ENCODE measurements at places on chromosomes 2 and 18.

DNA sequence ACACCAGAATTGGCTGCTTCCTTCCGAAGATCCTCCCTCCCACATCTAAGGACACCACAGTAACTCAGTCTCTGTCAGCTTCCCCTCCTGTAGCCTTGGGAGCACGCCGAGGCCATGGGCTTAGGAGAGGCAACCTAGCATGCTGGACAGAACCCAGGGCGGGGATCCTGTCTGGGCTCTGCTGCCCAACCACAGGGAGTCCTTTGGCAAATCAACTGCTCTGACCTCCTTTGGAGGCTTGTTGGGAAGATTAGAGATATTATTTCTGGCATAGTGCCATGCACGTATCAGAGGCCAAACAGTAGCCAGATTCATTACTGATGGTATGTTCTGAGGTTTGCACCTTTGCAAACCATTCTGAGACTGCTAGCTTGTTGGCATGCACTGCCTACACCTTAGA lies 262.7 kb upstream of the EPAS1 start:
- no peak for DNase-seq

- DNase-seq = peak; percentile 71
Observed at GRCh38 chr2:113282747-113283533, 4.2 kb upstream of the PAX8 start.

DNA sequence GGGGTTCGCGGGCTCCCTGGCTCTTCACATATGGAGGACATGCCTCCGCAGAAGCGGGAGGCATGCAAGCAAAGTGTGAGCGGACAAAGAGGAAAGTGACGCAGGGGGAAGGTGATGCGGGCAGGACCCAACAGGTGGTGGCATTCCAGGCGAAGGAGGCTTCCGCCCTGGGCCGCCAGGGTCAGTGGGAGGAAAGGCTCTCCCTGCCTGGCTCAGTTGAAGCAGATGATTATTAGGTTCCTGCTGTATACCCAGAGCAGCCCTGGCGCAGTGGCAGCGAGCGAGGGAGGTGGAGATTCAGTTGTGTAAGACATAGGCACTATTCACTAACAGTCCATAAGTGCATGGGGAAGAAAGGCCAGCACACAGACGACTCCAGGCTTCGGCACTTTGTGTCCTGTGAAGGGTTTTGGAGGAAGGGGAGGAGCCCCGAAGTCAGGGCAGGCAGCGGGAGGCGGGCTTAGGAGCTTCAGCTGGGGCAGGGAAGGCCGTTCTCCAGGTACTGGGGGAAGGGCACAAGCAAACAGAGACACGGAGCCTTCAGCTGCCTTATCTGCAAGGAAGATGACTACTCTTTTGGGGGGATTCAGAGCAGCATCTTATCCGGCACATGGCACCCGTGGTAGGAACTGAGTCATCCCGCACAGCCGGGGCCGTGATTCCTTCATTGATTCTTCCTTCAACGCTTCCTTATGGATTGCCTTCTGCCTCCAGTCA lies 89.8 kb downstream of the TGOLN2 start:
- no peak for DNase-seq

GRCh38 chr18:8006979-8007378 lies 439.9 kb downstream of the PTPRM start:
- DNase-seq = no peak

DNA sequence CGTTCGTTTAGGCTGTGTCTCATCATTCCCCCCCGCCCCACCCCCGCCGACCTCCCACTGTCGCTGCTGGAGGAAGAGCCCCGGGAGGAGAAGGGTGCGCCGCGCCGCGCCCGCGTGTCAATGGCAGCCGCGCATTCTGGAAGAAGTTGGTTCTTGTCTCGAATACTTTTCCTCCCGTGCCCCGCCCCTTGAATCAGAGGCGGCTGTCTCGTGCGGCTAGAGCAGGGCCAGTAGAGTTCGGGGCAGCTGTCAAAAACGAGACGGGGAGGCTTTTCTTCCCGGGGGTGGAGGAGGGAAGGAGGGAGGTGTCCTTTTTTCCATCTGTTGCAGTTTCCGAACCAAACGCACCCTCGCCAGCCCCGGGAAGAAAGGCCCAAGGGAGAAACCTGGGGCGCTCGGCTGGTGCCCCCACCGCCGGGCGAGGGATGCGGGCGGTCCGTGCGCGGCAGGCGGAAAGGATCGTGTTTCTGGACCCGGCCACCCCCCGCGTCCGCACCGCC lies 410 bp upstream of the TGIF1 start:
- DNase-seq = no peak

- DNase-seq = peak; percentile 74
Observed at GRCh38 chr18:58180738-58181353, 136.8 kb downstream of the NEDD4L start.

- DNase-seq = no peak
Observed at GRCh38 chr2:207240649-207241048, 74.9 kb upstream of the KLF7 start.

GRCh38 chr18:21134895-21135294 lies 23.3 kb upstream of the ROCK1 start:
- peak; percentile 75 for DNase-seq

GRCh38 chr2:171404261-171404660 lies 29.5 kb downstream of the METTL8 start:
- DNase-seq = no peak

GRCh38 chr2:162073888-162074631 lies at the start of gene DPP4:
DPP4 (minus strand) TSS chr2:162074215; CDS start chr2:162073981, 234 bp downstream.
- DNase-seq = no peak

- DNase-seq = no peak
Observed at GRCh38 chr2:128486640-128487375, 168.1 kb upstream of the HS6ST1 start.

DNA sequence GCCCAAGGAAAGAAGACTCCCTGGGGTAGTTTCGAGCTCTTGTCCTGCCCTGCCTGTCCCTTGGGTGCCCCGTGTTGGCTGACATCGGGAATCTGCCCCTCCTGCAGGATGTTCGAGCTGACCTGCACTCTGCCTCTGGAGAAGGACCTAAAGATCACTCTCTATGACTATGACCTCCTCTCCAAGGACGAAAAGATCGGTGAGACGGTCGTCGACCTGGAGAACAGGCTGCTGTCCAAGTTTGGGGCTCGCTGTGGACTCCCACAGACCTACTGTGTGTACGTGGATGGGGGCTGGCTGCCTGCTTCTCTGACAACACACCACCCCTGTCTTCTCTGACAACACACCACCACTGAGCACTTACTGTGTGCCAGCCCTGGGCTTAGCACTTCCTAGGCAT lies 210.8 kb downstream of the DYSF start:
- no peak for DNase-seq

DNA sequence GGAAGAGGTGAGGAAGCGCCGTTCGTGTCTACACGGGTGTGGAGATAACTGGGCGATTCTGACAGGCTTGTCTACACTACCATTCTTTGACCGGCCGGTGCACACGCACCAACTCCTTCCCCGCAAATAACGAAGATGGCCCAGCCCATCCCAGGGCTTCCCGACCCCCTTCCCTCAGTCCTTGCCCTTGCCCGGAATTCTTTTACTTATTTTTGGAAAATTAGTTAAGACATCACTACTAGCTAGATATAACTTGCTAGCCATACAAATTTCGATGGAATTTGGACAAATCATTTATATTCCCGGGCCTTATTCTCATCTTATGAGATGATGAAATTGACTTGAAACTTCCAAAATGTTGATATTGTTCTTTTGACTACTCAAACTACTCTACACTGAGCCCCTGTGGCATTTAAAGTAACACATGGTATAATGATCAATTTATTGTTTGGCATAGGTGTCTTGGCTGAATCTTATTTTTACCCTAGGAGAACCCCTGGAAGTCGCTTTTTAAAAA lies 1.3 kb downstream of the ERICH2 start:
- DNase-seq = no peak

DNA sequence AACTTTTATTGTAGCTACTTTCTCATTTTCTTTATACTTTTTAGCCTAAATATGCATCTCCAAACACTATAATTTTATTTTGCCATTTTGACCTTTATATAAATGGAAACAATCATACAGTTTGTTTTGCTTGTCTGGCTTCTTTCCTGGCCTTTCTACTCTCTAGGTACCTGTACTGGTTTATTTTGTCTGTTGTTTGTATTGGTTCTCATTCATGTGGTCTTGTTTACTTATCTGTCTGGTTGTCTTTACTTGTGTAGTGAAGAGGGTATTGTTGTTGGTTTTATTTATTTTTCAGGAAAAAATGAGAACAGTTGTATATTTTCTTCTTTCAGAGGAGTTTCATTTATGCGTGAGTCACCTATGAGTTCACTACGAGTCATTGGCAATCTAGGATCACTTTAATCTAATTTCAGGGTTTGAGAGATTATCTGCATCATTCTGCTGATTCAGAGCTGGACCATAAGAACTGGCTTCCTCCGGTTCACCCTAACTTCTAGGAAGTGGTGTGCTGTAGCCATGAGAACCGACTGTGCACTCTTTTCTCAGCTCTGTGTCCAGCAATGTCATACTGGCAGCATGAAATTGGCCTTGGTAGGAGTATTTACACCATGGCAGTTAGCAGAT lies 33.1 kb upstream of the HDAC4 start:
- DNase-seq = peak; percentile 7

GRCh38 chr18:23871410-23871809 lies 143.1 kb upstream of the TTC39C start:
- DNase-seq = peak; percentile 35

GRCh38 chr18:34965108-34965507 lies 76.1 kb upstream of the MAPRE2 start:
- no peak for DNase-seq

GRCh38 chr2:38113051-38113450 lies 37.1 kb upstream of the CYP1B1 start:
- DNase-seq = peak; percentile 56

DNA sequence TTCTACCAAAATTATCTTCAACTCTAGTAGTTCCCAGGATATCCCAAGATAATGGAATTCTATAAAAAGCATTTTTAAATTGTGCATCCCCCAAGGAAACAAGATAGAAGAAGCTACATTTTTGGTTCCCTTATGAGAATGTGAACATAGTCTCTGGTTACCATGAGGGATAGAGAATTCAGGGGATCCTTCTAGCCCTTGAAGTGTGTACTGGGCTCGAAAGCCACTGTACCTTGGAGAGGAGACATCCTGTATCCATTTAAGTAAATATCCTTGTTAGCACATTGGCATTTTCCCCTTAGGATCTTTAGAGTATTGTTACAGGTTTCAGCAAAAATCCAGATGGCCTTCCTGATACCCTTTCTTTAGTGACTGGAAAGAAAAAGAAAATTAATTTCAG lies 228.5 kb downstream of the RTP5 start:
- no peak for DNase-seq

GRCh38 chr2:159807183-159808031 lies 9.4 kb upstream of the CD302 start:
- DNase-seq = peak; percentile 50

DNA sequence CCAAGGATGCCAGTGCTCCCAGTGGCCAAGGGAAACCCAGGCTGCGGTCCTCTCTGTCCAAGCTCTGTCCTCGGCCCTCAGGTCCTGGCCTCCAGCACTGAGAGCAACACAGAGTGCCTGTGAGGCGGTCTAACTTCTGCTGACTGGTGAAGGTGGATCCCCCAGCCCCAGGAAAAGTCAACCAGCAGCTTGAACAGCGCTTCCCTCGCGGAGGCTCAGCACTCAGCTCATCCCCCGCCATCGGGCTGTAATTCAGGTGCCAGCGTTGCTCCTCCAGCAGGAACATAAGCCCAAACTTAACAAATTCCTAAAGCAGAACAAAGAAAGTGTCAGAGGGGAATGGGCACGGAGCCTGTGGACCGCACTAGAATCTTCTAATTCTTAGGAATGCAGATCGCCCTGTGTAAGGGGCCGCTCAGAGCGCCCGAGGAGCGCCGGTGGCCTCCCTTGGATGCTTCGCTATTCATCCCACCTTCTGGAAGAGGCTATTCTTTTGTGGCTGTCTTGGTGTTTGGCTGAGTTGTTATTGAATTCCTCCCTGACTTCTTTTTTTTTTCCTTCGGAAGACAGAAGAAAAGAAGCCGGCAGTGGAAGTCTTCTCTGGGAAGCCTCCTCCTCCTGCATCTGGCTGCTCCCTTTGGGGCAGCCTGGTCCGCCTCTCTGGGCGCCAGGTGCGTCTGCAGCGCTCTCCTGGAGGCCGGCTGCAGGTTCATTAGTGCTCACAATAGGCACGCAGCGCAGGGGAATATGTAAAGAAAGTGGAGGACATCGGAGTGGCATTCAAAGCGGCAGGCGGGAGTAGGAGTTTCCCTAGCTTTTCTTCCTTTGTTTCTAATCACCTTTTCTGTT lies 905.6 kb downstream of the TSN start:
- no peak for DNase-seq

- DNase-seq = no peak
Observed at GRCh38 chr2:105344704-105345345, 7.5 kb downstream of the C2orf49 start.

DNA sequence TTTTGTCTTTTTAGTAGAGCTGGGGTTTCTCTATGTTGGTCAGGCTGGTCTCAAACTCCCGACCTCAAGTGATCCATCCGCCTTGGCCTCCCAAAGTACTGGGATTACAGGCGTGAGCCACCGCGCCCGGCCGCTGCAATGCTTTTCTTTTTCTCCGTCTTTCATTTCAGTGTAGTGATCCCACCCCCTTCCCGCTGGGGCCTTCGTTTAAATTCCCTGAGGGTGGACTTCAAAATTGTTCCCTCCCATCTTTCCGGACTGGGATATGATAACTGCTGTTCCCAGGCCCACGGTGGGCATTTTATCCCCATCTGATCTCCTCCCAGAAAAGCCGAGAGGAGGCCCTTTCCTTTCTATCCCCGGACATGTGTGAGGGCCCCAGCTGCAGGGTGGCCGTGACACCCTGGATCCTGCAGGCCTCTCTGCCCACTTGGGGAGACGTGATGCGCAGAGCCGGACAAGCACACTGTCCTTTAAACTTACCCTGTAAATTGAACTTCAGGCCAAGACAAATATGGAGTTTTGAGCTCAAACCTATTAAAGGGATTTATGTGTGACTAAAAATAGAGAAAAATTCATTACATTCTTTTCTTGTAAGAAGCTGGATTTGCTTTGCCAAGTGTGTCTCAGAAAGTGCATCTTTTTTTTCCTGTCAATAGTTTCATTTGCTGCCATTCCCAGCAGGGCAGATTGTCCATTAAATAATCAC lies 54.5 kb upstream of the AFF3 start:
- DNase-seq = no peak

DNA sequence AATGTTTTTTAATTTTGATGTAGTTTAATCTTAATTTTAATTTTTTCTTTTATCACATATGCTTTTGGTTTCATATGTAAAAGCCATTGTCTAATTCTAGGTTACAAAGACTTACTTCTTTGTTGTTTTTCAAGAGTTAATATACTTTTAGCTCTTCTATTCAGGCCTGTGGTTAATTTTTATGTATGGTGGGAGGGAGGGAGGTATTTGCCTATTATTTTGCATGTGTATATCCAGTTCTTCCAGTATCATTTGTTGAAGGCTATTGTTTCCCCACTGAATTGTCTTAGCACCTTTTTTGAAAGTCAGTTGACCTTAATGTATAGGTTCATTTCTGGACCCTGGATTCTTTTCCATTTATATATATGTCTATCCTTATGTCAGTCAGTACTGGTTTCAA lies 23.4 kb downstream of the USP14 start:
- no peak for DNase-seq
